ENCODE measurements at places on chromosomes 2 and 18.

DNA sequence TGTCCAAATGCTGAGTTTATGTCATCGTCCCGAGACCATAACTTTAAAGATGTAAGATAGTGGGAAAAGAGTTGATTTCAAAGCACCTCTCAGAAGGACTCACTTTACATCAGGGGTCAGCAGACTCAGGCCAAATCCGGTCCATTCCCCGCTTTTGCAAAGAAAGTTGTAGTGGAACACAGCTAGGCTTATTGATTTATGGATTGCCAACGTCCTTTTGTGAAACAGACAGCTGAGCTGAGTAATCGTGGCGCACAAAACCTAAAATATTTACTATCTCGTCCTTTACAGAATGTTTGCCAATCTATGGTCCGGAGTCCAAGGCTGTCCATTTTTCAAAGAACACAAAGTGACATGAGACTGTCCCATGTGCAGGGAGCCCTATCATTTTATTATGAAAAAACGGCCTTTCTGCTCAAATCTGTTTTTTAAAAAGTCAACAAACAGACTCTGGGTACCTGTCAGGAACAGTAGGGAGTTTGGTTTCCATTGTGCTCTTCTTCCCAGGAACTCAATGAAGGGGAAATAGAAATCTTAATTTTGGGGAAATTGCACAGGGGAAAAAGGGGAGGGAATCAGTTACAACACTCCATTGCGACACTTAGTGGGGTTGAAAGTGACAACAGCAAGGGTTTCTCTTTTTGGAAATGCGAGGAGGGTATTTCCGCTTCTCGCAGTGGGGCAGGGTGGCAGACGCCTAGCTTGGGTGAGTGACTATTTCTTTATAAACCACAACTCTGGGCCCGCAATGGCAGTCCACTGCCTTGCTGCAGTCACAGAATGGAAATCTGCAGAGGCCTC lies at the start of gene IL1RN:
Gene IL1RN, plus strand, starts transcription at position 754 of the 801 bp plus-strand sequence. Its CDS starts 27 bp downstream, at position 781.
- DNase-seq, result no peak

GRCh38 chr2:168178520-168179324 lies 68.7 kb downstream of the STK39 start:
- peak; percentile 12 for DNase-seq

- no peak for DNase-seq
These were observed 155.3 kb downstream of the RAD51AP2 start for GRCh38 chr2:17362956-17363355.

DNA sequence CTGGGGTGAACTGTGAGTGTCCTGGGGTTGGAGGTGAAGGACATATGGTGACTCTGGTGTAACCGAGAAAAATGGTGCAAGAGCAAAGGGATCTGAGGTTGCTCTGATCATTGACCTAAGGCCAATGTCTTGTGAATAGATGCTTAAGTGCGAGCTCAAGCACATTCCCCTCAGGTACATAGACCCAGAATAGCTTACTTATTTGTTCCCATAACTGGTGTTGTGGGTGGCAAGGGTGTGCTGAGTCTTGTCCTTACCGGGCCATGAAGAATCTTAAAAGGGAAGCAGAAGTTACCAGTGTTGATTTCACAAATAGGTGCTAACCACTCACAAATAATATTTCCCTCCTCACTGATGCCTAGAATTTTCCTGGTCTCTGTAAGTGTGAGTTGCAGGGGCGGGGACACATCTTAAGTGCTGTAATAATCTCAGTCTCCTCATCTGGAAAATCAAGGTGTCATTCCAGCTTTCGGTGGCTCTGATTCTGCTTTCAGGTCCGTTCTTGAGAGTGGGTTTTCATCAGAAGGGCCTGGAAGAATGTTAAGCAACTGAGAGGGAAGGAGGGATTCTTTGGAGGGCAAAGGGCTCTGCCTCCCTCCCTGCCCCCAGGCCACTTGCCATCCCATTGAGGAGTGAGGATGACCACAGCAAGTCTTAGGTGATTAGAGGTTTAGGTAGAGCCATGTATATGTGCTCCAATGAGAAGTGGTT lies 54.9 kb downstream of the LIPG start:
- no peak for DNase-seq

DNA sequence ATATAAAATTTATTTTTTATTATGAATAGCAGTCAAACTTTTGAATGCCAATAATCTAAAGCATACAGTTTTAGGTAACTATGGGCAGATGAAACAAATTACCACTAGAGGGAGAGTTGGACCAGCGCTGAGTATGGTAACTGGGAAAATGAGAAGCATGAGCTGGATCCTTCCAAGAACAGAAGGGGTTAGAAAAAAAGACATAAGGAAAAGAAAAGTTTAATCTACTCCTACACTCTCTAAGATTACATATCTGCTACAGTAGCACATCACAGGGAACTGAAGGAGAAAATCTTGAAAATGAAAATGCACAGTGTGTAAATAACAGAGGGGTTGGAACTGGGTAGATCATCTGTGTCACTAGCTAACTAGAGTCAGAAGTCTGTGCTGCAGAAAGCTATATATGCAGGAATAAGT lies 15.5 kb downstream of the REG3G start:
- DNase-seq, result no peak

DNA sequence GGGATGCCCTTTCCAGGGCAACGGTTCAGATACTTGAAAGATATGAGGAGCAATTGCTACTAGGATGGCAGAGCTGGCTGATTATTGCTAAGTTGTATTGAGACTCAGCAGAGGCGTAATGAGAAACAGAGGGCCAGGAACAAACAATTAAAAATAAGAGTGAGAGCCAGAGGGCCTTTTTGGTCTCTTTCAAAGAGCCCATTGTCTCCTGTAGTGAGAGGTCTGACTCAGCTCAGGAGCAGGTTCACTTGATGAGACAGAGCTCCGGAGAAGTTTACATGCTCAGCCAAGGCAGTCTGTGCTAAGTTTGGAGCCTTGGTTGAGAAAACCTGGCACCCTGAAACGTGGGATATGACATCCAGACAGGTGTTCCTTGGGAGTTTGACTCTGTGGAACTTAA lies 303.9 kb upstream of the DLGAP1 start:
- no peak for DNase-seq

- DNase-seq, result no peak
These were observed 250.6 kb downstream of the CD226 start for GRCh38 chr18:69697069-69697468.

GRCh38 chr2:122651236-122651635 lies 895.8 kb downstream of the TSN start:
- DNase-seq, result no peak

DNA sequence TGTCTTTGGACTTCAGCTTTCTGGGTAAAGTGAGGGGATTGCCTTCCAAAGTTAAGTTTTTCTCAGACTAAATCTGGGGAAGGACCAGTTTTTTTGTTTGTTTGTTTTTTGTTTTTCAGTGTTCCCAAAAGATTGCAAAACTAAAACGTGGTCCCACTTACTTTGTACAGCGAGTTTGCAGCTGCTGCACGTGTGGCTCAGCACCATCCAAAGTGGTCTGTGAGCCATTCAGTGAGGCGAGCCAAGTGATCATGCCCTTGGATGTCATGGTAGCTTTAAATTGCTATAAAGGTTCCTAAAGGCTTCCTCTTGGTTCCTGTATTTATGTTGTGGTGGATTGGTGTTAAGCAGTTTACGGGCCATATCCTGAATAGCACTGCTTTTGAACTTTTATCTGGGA lies 23.0 kb downstream of the TET3 start:
- DNase-seq, result no peak

GRCh38 chr2:172782506-172783164 lies 47.0 kb downstream of the RAPGEF4 start:
- no peak for DNase-seq

DNA sequence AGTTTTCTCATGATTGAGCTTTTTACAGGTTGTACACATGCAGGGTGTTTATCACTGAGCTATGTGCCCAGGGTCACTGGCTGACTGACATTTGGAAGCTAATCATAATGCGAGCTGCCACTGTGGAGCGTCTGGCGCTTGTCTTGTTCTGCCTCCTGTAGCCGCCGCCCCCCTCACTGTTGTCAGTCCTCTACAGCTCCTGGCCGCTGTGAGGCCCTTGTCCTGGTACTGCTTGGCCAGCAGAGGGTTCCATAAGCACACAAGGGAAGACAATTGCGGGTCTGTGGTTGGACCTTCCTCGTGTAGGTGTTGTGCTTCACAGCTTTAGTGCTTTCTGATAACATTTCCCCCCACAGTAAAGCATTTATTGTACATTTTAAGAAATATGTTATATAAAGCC lies 105.6 kb upstream of the LDLRAD4 start:
- DNase-seq, result no peak

- no peak for DNase-seq
These were observed 564.6 kb upstream of the PKDCC start for GRCh38 chr2:41483226-41483625.

GRCh38 chr2:13504808-13505207 lies 788.1 kb downstream of the TRIB2 start:
- DNase-seq, result no peak

- no peak for DNase-seq
These were observed 211.0 kb upstream of the SIX2 start for GRCh38 chr2:45220227-45220626.

DNA sequence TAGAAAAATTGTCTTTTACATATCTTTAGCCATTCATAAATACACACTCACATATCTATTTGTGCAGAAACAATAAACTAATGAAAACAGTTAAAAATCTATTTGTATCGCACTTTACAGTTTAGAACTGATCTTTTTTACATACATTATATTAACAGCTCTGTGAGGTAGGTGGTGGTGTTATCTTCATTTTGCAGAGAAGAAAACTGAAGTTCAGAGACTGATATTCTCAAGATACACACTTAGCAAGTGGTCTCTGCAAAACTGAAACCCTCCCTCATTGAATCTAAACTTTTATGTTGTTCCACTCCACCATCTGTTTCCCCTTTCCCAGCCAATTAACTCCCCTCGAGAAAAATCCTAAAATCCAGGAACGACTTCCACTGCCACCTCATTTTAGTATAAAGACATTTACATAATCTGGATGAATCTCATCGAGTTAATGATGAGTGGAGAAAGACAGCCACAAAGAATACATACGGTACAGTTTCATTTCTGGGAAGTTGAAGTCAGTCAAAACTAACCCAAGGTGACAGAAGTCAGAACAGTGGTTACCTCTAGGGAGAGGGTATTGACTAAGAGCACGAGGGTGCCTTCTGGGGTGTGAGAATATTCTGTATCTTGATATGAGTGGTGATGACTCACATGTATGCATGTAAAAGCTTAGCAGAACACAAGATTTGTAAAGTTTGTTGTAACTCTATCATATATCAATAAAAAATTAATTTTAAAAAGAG lies 524.2 kb upstream of the TCF4 start:
- DNase-seq, result peak; percentile 69

GRCh38 chr2:170999654-171000053 lies 70.6 kb downstream of the GORASP2 start:
- no peak for DNase-seq

- DNase-seq, result no peak
These were observed 28.0 kb downstream of the LHCGR start for GRCh38 chr2:48727560-48727959.

DNA sequence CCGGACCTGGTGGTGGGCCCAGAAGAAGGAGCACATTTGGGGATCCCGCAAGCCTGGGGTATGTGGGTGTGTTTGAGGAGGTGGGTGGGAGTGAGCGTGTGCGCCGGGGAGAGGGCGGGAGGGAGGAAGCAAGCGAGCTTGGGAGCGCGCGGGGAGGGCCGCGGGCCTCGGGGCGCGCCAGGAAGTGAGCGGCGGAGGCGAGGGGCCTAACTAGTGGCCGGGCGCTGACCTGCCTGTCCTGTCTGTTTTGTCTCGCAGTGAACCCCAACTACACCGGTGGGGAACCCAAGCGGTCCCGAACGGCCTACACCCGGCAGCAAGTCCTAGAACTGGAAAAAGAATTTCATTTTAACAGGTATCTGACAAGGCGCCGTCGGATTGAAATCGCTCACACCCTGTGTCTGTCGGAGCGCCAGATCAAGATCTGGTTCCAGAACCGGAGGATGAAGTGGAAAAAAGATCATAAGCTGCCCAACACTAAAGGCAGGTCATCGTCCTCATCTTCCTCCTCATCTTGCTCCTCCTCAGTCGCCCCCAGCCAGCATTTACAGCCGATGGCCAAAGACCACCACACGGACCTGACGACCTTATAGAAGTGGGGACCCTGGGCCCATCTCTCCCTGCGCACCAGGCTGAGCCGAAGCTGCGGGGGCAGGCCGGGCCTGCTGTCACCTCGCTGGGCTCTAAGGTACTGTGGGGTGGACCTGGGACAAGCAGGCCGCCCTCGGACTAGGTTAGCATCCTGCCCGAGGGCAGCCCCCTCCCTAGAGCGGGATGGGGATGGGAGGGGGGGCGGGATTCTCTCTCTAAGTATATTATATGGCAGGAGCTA lies 1.2 kb downstream of the HOXD4 start:
- DNase-seq, result no peak

DNA sequence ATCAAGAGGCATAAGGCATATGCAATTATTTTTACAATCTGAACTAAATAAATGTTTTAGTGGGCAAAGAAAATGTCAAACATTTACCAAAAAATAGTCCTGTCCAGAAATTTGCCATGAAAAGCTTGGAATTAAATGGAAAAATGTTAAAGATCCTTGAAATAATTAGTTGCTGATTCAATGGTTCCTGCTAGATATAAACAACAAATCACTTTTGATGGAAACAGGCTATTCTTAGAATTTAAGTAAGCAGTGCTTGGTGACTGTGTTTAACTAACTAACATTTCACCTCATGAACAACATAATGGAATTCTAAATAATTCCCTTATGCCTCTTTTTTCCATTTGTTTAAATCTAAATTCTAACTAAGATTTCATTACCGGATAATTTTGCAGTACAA lies 3.9 kb downstream of the RND3 start:
- no peak for DNase-seq

- no peak for DNase-seq
These were observed 128.9 kb downstream of the HDAC4 start for GRCh38 chr2:239271882-239272281.

GRCh38 chr18:43665105-43665788 lies 388.0 kb upstream of the SYT4 start:
- no peak for DNase-seq

- DNase-seq, result no peak
These were observed 76.0 kb downstream of the AGAP1 start for GRCh38 chr2:235569837-235570236.

- no peak for DNase-seq
These were observed 51.2 kb upstream of the HS6ST1 start for GRCh38 chr2:128369602-128370467.

GRCh38 chr2:180001726-180002125 lies 5.4 kb downstream of the CWC22 start:
- no peak for DNase-seq

- no peak for DNase-seq
These were observed 17.1 kb upstream of the AAK1 start for GRCh38 chr2:69660637-69661036.

GRCh38 chr2:197952540-197953202 lies 148.3 kb downstream of the PLCL1 start:
- DNase-seq, result no peak

DNA sequence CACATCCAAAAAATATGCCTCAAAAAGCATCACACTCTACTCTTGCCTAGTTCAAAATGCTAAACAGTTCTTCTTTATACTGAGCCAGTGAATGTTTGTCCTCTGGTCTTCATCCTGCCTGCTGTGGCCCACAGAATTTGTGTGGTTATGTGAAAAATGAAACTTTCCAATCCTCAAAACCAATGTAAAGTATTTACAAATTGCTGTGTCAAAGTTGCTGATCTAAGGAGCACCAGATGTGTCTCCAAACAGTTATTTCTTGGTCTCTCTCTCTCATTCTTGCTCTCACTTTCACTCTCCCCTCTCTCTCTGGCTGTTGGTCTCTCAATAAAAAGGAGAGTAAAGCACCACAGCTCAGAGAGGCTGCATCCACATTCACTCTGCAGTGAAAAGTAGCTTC lies 23.0 kb downstream of the EPHA4 start:
- DNase-seq, result peak; percentile 41
